ENCODE measurements at places on chromosomes 7 and 10. TPM values are rescaled to one million over a fixed set of nuclear protein-coding genes. Genes with fewer than 3 reads are reported as not detected.

- DNase-seq: no peak
Observed at GRCh38 chr10:5631936-5632335, 34.5 kb downstream of the ASB13 start.

DNA sequence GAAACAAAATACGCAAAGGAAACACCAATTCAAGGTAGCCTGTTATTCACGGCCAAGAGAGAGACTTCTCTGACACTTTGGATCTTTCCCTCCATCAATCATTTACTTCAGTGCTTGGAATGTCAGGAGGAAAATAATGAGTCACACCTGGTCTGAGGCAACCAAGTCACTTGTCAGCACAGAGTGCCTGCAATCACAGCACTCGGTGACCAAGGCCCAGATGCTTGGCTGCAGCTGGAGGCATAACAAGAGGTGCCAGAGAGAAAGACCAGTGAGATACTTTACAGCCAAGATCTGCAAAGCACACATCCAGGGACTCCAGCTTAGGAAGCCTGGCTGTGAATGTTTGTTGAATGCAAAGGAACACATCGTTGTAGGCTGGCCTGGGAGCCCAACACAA is 33.9 kb downstream of the ASB13 start:
- no peak for DNase-seq

DNA sequence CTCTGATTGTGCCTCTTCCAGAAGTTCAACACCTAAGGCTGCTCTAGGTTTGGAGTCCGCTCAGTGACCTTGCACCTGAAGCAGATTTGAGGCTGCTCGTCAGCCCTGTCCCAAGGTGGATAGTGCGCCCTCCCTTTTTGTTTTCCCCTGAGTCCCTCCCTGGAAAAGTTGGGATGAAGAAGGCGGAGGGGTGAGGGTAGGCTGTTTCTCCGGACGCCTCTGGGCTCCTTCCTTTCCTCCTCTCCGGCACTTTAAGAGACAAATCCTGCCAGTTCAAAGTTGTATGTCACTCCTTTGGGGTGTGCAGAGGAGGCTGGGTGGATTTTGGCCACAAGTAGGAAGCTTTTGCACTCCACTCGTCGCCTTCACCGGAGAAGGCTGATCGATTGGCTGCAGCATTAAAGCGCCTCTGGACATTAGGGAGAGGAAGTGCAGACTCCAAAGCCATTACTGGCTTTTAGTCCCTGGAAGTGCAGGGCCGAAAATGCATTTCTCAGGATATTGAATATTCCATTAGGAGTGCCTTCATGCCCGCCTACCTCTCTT is 81.9 kb upstream of the PRKG1 start:
- no peak for DNase-seq

DNA sequence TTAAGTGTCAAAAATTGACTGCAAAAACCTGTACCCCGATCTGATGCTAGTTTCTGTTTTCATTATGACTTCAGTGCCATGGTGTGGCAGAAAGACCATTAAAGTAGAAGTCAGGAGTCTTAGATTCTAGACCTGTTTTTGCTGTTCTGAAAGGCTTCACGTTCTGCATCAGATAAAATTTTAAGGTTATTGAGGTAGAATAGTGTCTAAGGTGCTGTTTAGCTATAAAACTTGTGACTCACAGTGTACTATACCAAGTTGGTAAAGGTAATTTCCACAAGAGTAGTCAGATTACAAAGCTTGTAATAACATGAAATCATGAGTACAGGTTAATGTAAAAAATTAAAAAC is 38.6 kb downstream of the ZNRF2 start:
- no peak for DNase-seq

DNA sequence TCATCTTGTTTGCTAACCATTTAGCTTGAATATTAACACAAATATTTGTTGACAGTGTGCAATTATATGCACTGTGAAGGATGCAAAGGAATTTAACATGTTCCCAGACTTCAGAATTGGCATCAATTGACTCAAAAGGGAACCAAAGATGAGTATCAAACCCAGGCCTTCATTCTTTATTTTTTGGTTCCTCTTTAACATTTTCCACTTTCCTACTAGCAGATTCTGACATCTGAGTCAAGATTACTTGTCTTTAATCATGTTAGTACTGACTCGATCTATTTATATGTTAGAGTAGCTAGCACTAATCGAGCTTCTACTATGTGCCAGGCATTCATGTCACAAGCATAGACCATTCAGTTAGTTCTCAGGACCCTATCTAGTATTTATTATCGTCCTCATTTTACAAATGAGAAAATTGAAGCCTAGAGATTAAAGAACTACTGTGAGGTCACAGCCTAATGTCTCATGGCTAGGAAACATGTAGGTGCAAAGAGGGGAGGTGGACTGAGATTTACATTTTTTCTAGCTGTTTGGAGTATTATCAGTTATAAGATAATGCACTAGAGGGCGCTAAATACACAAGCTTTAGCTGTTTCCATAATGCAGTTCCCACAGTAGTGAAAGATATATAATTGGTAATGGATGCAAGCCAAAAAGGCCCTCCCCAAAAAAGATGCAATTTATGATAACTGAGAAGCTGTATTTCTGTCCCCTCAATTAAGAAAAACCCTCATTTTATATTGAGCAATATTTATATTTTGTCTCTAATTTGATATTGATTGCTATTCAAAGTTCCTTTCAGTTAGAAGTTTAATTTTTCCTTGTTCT is 32.9 kb upstream of the KMT2E start:
- DNase-seq: no peak

SORCS1 gene
- 80.5 TPM for total RNA-seq

GRCh38 chr10:12538491-12538995 is 189.2 kb downstream of the CAMK1D start:
- DNase-seq: no peak

DNA sequence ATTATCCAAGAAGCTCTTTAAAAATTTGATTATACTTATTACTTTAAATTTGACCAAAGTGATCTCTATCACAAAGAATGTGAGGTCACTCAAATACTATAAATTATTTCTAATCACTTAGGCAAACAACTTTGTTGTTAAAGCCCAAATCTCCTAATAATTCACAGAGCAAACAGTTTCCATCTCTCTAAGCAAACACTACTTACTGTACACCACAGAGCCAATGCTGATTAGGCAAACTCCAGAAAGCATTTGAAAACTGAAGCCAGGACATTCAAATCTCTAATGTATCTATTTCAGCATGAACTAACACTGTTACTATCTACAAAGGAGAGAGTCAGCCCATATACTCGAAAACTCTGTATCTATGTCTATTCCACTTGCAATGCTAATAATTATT is 107.1 kb downstream of the RNF32 start:
- no peak for DNase-seq

DNA sequence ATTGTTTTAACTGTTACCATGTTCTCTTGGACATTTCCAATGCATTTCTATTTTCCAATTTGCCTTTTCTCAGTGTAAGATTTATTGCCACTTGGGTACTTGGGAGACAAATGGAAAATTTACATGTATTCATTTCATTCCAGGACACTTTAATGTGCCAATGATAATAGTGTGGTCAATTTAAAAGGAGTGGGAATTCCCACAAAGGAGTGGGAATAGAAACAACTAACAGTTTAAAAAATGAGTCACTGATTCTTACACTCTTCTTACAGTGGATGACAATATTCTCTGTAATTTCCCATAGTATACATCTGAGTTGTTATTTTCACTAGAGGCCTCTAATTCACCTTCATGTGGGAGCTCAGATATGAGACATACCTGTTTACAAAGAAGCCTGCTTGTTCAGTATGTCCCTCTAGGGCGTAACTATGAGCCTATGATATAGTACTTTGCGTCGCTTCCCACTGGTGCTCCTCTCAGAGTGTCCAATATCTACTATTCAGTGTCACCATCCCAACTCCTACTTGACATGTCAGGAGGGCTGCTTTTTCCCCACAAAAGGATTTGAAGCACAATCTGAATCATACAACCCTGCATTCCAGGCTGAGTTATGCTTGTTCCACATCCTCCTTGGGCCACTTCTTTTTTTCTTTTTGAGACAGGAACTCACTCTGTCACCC is 301.3 kb downstream of the PHTF2 start:
- no peak for DNase-seq

- no peak for DNase-seq
Observed at GRCh38 chr10:963655-964054, 24.6 kb upstream of the GTPBP4 start.

PDE1C gene
- total RNA-seq: 23.3 TPM

NEBL gene
- total RNA-seq: 37.2 TPM

- no peak for DNase-seq
Observed at GRCh38 chr7:36217211-36217960, 64.3 kb downstream of the EEPD1 start.

- no peak for DNase-seq
Observed at GRCh38 chr10:127979045-127979444, 72.1 kb downstream of the PTPRE start.

UNCX gene
- total RNA-seq: not detected

DNA sequence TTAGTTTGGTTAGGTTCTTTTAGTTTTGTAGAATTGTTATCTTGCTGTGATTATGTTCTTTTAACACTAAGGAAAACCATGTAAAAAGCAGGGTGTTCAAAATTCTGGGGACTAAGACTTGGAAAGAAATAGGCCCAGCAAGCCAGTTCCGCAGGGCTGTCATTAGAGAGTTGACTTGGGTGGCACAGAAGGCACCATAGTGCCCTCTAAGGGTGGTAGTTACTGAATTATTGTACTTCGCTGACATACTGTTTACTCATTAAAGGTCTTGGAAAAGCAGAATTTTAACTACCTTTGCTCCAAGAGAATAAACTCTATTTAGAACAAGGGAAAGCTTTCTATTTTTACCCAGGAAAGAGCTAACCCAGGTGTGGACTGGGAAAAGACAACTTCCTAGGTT is 86.5 kb downstream of the OTUD1 start:
- DNase-seq: no peak

ITGB8 gene
- 207 TPM for total RNA-seq
